Esophagus squamous epithelium (tissue), 5 donors: ENCODE measurements at places on chromosomes 4 and X. TPM values are rescaled to one million over a fixed set of nuclear protein-coding genes. Genes with fewer than 3 reads are reported as not detected.

Gene FAM47A
- not detected for total RNA-seq

GRCh38 chr4:25029479-25030276, 1.1 kb downstream of the LGI2 start:
- DNase-seq = no peak

DNA sequence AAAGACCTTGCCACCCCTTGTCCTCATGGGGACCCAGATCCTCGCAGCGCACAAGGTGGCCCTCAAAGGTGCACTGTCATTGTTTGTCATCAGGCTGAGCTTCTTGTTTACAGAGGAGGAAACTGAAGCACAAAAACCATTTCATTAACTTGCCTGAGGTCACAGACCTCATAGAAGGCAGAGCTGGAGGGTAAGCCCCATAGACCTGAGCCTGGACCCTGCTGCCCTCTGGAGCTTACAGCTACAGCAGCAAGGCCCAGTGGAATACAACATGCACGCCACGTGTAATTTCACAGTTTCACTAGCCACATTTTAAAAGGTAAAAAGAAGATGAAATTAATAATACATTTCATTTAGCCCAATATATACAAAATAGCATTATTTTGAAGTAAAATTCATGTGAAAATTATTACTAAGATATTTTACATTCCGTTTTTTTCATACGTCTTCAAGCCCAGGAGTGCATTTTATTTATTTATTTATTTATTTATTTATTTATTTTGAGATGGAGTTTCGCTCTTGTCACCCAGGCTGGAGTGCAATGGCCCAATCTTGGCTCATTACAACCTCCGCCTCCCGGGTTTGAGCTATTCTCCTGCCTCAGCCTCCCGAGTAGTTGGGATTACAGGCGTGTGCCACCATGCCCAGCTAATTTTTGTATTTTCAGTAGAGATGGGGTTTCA, 8.8 kb downstream of the JAKMIP1 start:
- no peak for DNase-seq

GRCh38 chr4:163833669-163834068, 339.2 kb downstream of the TMA16 start:
- no peak for DNase-seq

- DNase-seq = no peak
These were observed 233.4 kb upstream of the FAM47A start for GRCh38 chrX:34365471-34365870.

DNA sequence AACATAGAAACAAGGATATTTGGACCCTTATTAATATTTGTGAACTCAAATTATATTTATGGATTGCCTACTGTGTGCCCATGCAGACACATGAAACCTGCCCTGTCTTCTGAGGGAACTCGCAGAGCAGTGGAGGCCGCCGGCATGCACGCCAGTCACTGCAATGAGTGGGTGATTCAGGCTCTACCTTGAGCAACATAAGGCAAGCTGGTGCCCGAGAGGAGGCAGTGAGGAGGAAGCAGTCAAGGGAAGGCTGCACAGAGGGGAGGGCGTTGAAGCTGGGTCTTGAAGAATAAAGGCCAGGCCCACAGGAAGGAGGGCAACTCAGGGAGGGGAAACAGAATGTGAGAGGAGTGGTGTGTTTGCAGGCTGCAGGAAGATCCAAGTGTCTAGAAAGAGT, 52.8 kb downstream of the PPEF2 start:
- DNase-seq = no peak

Gene S100P
- total RNA-seq = 65.8 TPM

DNA sequence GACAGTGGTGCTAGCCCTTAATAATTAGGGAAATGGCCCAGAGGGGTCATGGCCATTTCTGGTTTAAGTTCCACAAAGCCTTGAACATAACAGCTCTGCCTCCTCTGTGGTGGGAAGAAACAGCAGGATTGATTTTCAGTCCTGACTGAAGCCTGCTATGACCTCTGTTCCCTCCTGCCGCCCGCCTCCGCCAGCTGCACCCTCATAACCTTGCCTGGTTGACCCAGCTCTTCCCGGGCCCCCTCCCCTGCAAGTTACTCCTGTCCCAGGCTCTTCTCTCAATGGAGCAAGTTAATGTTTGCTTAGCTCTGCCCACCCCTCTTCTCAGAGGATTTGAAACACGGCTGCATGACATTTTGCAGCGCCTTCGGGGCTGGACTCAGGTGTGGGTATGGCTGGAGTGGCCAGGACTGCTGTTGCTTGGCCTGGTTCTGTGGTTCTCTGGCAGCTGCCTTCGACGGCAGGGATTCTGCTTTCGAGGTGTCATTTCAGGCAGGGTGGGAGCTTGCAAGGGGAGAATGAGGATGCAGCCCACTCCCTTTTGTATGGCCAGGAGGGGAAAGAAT, 27.3 kb downstream of the BCORL1 start:
- DNase-seq = no peak

GRCh38 chr4:110245577-110245976, 47.2 kb upstream of the ELOVL6 start:
- DNase-seq = no peak

GRCh38 chr4:59387759-59388758, 1812.1 kb upstream of the ADGRL3 start:
- DNase-seq = no peak

Gene PLK4
- total RNA-seq = 15.1 TPM

- DNase-seq = no peak
These were observed 110.8 kb upstream of the H2AZ1 start for GRCh38 chr4:100060765-100061416.

GRCh38 chr4:176611381-176611780, 181.3 kb downstream of the VEGFC start:
- no peak for DNase-seq

- DNase-seq = no peak
These were observed 1.5 kb upstream of the EIF1AX start for GRCh38 chrX:20143111-20143510.

GRCh38 chrX:53266914-53267313, 14.5 kb downstream of the IQSEC2 start:
- DNase-seq = no peak

- DNase-seq = no peak
These were observed 77.1 kb downstream of the GEMIN8 start for GRCh38 chrX:13952581-13952980.

DNA sequence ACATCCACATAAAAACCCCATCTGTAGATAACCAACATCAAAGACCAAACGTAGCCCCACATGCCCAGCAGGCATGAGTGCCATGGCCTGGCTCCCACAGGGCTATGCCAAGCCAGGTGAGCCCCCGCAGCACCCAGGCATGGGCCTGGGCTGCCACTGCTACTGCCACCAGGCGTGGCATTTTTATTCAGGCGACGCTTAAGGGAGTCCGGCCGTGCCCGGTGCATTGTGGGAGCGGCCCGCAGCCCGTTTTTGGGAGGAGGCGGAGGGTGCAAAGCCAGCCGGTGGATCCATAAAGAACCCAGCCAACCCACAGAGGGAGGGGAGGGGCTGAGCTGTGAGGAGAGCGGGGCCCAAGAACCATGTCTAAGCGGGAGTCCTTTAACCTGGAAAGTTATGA, 205.9 kb downstream of the CHIC1 start:
- DNase-seq = no peak

Gene BTK
- 0.15 TPM for total RNA-seq

Gene TEX13C
- not detected for total RNA-seq

Gene SMPX
- not detected for total RNA-seq

DNA sequence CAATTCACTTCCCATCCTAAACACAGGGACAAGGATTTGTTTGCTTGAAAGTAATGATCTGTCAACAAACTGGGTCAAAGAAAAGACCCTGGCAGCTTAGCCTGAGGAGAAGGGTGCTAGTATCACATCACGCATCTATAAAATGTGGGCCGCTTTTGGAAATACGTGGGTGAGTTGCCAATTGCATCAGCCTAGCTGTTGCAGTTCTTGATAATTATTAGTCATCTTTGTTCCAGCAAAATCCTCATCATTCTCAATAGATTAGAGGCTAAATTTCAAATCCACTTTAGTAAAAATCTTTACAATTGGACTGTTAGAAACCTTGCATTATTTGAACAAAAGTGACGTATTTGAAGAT, 33.6 kb upstream of the TAPT1 start:
- DNase-seq = no peak
